Right atrium auricular region (tissue), 2 donors: ENCODE measurements at places on chromosomes 12 and 14.

GRCh38 chr14:61498303-61498702, 176.9 kb downstream of the PRKCH start:
- DNase-seq: no peak

GRCh38 chr12:89153341-89153740, 199.0 kb downstream of the DUSP6 start:
- DNase-seq: no peak

- no peak for DNase-seq
Measured at GRCh38 chr14:68793734-68794129, 865 bp upstream of the ZFP36L1 start.

GRCh38 chr14:62209287-62209899, 447.2 kb downstream of the SNAPC1 start:
- no peak for DNase-seq

DNA sequence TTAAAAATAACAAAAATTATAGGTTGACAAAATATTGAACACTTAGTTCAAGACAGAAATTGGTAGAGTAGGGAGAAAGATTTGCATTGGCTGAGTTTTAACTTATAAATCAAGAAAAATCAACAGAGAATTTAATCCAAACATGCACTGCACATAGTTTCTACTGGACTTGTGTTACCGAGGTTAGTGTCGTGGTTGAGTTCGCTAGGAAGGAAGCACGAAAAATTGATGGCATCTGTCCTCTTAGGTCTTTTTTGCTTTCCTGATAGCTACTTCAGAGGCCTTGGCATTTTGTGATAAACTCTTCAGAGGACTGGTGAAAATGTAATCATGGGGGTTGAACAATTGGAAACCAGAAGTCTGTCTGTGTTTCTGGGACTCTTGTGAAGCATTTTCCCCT, 392.9 kb downstream of the NUAK1 start:
- no peak for DNase-seq

DNA sequence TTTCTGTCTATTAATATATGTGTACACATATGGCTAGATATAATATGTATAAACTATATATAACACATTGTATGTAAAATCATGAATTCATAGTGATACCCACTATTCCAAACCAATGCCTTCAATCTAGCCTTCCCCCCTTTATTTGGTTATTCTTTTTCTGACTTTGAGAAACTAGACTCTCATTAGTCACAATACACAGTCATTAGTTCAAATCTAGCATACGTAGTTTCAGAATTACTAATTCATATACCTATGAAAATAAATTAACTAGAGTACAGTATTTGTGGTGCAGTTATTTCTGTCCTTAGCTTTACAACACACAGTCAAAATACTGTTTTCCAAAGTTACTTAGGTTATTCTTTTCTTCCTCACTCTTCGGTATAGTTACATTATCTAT, 268.2 kb downstream of the DPF3 start:
- DNase-seq: no peak

GRCh38 chr12:116303066-116303465, 25.6 kb upstream of the MED13L start:
- DNase-seq: no peak

GRCh38 chr12:107178776-107179175, 85.4 kb upstream of the CRY1 start:
- no peak for DNase-seq

- DNase-seq: no peak
Measured at GRCh38 chr12:130765186-130765659, 49.1 kb upstream of the RIMBP2 start.

DNA sequence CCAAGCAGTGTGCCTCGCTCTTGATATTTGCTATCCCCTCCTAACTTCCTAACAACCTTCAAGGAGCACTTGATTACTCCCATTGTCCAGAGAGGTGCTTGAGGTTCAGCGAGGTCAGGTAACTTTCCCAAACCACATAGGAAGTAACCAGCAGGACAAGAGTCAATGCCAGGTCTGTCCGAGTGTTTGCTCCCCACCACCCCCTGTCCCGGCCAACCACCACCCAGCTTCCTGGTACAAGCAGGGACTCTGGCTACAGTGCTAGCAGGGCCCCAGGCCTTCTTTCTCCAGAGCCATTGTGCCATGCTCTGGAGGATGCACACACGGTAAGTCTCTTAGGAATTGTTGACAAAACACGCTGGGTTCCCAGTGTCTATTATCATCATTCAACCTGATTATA, 49.2 kb downstream of the SYNE3 start:
- no peak for DNase-seq

- DNase-seq: no peak
Measured at GRCh38 chr12:116284396-116284795, 6.9 kb upstream of the MED13L start.

GRCh38 chr12:94384030-94384429, 75.6 kb downstream of the CEP83 start:
- no peak for DNase-seq

- DNase-seq: no peak
Measured at GRCh38 chr14:72291908-72292688, 359.9 kb downstream of the RGS6 start.

DNA sequence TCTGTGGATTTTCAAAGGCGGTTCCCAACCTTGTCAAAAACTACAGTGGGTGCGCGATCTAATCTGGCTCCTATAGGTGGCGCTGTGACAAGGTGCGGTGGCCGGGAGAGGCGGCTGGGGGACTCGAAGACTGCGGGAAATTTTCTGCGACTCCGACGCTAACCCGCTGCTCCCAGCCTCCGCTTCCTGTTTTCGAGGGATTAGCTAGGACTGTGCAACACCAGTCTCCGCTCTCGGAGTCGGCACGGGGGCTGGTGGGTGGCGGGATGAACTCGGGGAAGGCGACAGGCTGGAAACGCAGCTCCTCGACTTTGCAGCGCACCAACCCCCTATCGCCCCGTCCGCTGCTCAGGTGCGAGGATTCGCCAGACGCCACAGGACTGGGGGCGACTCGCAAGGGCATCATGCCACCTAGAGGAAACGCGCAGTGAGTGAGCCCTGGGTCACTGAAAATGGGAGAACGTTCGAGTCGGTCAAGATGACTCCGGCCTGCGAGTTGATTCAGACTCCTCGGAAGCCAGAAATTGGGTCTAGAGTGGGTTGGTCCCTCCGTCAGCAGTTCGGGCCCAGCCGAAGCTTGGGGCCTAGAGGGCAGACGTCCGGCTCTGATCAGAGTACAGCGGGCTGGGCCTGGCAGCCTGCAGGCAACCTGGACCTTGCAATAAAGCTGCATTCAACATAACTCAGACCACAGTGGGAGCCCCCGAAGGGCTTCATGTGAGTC, 5.5 kb upstream of the PAX9 start:
- no peak for DNase-seq

- DNase-seq: no peak
Measured at GRCh38 chr12:103326190-103326589, 169.6 kb downstream of the C12orf42 start.

DNA sequence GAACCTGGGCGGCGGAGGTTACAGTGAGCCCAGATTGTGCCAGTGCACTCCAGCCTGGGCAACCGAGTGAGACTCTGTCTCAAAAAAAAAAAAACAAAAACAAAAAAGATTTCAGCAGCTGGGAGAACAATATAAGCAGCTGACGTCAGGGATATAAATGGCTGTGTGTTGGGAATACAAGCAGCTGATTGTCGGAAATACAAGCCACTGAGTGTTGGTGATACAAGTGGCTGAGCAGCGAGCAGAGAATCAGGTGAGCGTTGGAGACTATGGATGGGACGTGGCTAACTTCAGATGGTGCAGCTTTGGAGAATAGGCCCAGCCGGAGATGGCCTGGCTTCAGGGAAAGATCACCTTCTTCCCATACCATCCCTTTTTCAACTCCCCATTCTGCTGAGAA, 32.0 kb downstream of the PSEN1 start:
- no peak for DNase-seq

DNA sequence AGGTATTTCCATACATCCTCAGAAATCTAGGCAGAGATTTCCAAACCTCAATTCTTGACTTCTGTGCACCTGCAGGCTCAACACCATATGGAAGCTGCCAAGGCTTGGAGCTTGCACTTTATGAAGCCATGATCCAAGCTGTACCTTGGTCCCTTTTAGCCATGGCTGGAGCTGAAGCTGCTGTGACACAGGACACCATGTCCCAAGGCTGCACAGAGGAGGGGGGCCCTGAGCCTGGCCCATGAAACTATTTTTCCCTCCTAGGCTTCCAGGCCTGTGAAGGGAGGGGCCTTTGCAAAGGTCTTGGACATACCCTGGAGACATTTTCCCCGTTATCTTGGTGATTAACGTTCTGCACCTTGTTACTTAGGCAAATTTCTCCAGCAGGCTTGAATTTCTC, 110.5 kb downstream of the IGF1 start:
- no peak for DNase-seq
